ENCODE measurements at places on chromosomes 7 and 10.

GRCh38 chr10:121171825-121172787 lies 320.9 kb downstream of the WDR11 start:
- no peak for DNase-seq

GRCh38 chr7:54802841-54803240 lies 43.8 kb upstream of the SEC61G start:
- no peak for DNase-seq

GRCh38 chr10:3068968-3069737 lies 1.8 kb downstream of the PFKP start:
- peak; percentile 26 for DNase-seq

- no peak for DNase-seq
These were observed 869 bp downstream of the PSAP start for GRCh38 chr10:71850021-71850742.

GRCh38 chr7:13055732-13056368 lies 368.4 kb downstream of the ARL4A start:
- no peak for DNase-seq
